Naive thymus-derived CD4-positive, alpha-beta T cell (primary cell): ENCODE measurements at places on chromosomes 7 and 10.

- no peak for DNase-seq
Observed at GRCh38 chr10:30587522-30588031, 42.0 kb downstream of the LYZL2 start.

DNA sequence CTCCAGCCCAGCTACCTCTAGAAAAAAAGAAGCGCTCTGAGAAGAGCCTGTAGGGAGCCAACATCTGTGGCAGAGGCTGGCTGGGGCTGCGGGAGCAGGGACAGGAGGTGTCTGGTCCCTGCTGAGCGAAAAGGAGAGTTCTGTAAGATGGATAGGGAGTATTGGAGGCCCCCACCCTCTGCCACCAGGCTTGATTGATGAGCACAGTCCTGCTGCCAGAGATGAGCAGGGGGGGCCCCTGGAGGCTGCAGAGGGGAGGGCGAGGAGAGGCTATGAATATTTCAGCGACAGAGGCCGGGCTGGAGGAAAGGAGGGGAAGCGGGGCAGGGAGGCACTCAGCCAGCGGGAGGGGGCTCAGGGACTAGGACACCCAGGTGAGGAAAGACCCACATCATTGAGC is 44.5 kb upstream of the HSPB1 start:
- DNase-seq, result no peak

- no peak for DNase-seq
Observed at GRCh38 chr10:84190621-84191020, 3.7 kb upstream of the CDHR1 start.

DNA sequence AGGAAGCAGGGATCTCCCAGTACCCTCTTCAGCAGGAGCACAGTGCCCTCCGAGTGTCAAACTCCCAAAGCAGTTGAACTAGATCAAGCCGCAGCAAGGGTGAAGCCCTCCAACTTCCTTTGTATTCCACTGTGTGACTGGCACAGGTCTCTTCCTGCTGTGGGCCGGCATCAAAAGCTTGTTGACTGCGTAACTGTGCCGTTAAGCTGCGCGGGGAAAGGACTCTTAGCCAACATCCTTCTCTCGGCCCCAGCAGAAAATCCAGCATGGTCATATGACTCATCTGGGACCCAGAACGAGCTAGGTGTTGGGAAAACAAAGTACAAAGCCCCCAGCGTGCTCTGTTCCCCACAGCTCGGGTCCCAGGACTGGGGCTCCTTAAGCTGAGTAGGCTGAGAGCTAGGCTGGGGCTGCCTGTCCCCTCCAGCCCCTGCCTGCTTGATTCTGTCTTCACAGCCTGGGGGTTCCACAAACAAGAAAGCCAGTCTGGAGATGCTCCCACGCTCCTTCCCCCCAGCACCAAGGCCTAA is 52.2 kb downstream of the COL17A1 start:
- DNase-seq, result no peak

- no peak for DNase-seq
Observed at GRCh38 chr7:43619213-43620012, 36.5 kb downstream of the STK17A start.
